NCI-H2227 treated with DMSO at 0.1 percent for 48 hours (cell line): ENCODE measurements at places on chromosomes 16 and 17.
A peak's percentile ranks its signal among the peaks of the same experiment; 100 is the strongest.

- DNase-seq = peak; percentile 31
Observed at GRCh38 chr17:75459590-75460267, 3.3 kb downstream of the TMEM94 start.

DNA sequence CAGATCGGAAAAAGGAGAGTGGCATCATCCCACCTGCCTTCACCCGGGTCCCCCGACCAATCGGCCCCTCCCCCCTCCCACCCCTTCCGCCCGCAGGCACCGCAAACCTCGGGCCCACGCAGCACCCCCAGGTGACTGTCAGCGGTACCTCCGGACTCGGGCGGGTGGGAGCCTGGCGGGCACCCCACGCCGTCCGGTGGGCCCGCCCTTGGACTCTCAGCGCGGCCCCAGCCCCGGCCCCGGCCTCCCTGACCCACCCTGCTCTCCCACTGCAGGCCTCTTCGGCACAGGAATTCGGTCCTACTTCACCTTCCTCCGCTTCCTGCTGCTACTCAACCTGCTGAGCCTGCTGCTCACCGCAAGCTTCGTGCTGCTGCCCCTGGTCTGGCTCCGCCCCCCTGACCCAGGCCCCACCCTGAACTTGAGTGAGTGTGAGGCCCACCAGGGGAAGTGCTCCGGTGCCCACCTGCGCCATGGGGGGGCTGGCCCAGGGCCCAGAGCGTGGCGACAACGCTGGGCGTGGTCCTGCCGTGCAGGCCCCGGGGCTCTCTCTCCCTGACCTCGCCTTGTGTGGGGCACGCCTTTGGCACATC, 1.6 kb downstream of the TMC8 start:
- DNase-seq = no peak

GRCh38 chr17:50797135-50797810, 30.0 kb upstream of the ANKRD40CL start:
- no peak for DNase-seq

DNA sequence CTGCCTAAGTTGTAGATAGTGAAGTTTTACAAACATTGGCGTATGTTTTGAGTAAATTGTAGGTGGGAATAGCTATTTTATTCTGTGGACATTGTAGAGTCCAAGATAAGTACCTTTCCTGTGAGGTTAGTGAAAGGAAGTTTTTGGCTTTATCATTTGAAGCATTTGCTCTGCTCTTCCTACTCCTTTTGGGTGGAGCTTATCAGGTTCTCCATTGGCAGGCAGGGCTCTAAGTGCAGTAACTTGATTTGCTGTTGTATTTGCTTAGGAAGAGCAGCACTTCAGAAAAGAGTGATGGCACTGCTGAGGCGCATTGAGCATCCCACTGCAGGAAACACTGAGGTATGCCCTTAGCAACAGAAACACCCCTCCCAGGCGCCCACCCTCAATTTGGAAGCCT, 70.1 kb downstream of the OMG start:
- no peak for DNase-seq

DNA sequence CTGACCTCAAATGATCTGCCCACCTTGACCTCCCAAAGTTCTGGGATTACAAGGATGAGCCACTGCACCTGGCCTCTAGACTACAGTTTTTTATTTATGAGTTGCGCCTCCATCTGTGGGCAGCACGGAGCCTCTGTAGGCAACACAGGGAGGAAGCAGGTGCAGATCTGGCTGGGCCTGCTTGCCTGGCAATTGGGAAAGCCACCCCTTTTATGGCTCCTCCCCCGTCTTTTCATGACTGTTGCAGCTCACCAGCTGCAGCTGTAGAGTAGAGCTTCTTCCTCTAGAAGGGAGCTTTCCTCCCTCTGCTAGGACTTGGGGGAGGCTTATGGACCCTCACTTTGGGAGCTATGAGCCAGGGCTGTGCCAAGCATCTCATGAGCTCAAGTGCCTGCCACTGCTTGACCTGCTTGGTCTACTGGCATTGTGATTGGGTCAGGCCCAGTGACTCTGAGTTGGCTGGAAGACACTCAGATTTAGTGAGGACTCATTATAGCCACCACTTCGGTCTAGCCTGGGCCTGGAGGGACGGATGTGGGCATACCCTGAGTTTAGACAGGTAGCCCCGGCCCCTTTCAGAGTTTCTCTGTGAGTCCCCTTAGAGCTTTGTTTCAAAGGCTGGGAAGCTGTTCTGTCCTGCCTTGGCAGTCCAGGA, 6.9 kb upstream of the SLC7A6 start:
- DNase-seq = no peak
